ENCODE measurements at places on chromosomes 6 and 20.
A peak's percentile ranks its signal among the peaks of the same experiment; 100 is the strongest.

DNA sequence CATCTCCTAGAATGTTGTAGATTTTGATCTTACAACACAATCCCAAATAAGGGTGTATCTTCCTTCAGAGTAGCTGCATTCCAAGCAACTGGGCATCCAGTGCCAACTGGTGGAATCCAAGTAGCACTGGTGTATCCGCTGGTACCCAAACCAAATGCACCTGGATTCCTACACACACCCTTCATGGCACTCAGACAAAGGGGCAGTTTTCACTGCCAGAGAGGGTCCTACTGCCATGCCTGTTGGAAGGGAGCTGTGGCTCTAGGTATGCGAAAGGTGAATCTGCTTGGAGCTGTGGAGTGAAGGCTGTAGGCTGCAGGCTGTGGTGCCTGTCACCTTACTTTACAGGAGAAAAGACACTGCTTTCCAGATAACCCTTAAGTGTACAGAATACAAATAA lies 17.0 kb upstream of the CLDN20 start:
- no peak for DNase-seq

DNA sequence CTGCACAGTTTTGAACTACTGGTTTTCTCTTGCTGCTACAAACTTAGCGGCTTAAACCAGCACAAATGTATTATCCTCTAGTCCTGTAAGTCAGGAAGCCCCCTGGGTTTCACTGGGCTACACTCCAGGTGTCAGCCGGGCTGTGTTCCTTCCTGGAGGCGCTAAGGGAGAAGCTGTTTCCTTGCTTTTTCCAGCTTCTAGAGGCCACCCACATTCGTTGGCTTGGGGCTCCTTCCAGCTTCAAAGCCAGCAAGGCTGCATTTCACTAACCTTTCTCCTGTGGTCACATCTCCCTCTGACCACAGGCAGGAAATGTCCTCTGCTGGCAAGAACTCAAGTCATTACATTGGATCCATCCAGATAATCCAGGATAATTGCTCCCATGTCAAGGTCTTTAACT lies 350.6 kb upstream of the PLCB4 start:
- no peak for DNase-seq

DNA sequence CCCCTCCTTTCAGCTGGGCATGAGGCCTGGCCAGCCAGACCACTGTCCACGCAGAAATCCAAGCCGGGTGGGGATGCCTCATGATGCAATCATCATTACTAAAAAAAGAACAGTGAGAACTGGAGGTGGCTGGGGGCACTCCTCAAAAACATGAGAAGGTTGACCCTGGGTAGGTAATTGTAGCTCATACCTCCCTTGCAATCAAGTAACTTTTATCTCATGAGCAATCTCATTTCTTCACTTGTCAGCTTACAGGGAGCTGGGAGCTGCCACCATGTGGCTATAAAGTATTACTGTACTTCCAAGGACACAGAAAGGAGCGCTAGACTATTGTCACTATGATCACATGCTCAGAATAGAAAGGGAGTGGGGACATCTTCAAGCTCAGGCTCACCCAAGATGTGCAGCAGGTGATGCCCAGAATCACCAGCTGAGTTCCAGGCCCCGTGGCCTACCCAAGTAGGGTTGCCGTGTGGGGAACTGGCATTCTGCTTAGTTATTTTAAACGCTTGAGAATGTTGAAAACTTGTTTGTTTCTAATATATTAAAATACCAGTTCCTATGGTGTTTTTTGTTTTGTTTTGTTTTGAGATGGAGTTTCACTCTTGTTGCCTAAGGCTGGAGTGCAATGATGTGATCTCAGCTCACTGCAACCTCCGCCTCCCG lies 3.0 kb upstream of the CDH26 start:
- no peak for DNase-seq

- DNase-seq: no peak
These were observed 225.9 kb upstream of the CST7 start for GRCh38 chr20:24723186-24723585.

DNA sequence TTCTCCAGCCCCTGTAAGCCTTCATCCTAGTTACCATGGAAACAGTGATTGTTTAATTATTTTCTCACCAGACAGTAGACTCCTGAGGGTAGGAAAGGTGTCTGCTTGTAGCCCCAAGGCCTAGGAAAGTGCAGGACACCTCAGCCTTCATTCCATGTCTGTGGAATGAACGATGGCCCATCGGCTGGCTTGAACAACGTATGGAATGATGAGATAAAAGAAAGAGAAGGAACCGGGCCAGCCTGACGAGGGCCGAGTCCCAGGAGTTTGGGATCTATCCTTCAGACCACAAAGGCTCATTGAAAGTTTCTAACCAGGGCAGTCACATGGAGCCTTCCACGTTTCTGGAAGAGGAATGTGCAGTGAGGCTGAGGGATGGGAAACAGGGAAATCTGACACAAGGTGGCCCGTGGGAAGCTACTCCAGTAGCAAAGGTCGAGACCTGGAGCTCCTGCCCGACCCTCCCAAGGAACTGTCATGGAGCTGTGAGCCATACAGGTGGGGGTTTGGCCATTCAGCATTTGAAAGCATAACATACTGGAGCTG lies 46.1 kb downstream of the PRDM1 start:
- DNase-seq: no peak

DNA sequence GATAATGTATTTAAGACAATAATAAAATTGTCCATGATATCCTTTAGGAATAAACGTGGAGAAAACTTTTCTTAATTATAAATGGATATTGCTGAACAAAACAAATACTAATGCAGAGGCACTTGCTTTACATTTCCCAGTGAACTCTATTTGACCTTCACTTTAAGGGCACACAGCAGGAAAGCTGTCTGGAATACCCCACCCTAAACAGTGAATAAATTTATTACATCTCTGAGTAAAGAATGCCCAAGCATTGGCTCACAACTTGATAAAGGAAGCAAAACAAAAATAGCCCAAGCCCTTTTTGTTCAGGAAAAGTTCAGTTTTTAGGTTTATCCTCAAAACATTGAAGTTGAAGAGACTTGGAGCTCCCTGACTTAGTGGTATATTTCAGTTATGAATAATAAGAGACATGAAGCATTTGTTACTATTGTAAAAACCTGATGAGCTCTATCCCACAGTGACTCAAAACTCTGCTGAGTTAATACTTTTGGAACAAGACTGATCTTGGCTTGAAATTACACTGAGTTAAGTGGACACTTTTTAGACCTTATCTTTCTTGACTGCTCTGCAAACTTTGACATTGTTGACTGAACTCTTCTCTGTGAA lies 353.9 kb downstream of the BCKDHB start:
- no peak for DNase-seq

GRCh38 chr20:44642203-44643153 lies 9.0 kb downstream of the ADA start:
- DNase-seq: peak; percentile 57

DNA sequence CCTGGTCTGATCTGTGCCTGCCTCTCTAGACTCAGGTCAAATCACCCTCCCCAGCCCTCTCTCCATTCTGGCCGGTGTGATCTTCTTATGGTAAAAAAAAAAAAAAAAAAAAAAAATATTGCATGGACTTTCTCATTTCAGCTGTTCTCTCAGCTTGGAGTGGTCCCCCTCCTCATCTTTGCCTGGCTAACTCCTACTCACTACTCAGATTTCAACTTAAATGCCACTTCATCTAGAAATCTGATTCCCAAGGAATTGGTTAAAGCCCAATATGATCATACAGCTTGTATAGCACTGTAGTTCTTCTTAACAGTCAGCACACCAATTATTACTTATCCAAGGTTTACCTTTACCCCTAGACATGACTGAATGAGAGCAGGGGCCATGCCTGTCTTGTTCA lies 105.9 kb upstream of the CARMIL1 start:
- no peak for DNase-seq

DNA sequence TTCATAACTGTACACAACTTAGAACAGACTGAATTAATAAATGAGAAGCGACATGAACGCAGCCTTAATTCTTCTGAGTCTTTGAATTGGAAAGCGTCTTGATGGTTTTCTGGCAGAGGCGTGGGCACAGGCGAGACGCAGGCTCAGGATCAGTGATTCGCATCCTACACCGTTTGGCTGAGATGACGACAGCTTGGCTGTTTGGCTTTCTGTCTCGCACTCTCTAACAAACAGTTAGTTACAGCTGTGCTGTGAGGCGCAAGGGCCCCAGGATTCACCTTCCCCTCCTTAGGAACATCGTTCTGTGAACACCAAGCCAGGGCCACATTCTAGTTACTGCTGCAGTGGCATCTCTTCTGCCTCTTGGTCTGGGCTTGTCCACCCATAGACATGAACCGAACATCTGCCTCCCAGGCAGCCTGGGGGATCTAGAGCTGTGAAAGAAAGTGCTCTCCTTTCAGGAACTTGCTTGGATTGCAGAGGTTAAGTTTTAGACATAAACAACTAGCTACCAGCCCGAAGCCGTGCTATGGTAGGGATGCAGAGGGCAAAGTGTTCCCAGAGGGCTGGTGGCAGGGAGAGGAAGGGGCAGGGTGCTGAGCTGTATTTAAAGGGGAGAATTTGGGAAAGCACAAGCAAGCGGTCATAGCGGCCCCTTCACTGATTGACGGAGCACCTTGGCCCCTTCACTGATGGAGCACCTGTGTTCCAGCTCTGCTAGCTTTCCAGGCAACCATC lies 49.6 kb downstream of the TCP11 start:
- DNase-seq: no peak

GRCh38 chr20:58073945-58074856 lies 154.3 kb downstream of the ANKRD60 start:
- no peak for DNase-seq

- no peak for DNase-seq
These were observed 52.7 kb downstream of the ADGRF1 start for GRCh38 chr6:46989398-46989797.

GRCh38 chr6:14066782-14067406 lies 50.7 kb upstream of the CD83 start:
- DNase-seq: peak; percentile 7
